ENCODE measurements at places on chromosomes 11 and 22. TPM values are rescaled to one million over a fixed set of nuclear protein-coding genes. Genes with fewer than 3 reads are reported as not detected.

SYT12 gene
- polyA plus RNA-seq: 14.2 TPM

DNA sequence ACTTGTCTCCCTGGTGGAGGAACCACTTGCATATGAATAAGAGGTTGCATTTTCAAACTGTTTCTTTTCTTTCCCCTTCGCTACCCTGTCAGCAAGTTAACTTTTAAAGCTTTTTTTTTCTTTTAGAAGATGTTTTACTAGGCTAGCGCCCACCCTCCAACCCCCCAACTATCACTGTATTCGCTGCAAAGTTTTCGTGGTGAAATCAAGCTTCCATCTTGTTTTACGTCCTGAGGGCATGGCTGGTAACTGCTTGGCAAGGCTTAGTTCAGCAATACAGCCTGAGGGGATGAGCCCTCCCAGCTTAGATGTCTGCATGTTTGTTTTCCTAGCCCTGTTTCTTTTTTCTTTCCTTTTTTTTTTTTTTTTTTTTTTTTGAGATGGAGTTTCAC lies 1359.3 kb downstream of the LRRC4C start:
- no peak for DNase-seq
- H3K4me3 ChIP-seq: no peak overlapping the region
- no peaks in the 10 kb centered on the region for H3K27me3 ChIP-seq
- H3K27ac ChIP-seq: no peak overlapping the region
- H3K4me1 ChIP-seq: peaks cover 2% of the 10 kb centered on the region

DNA sequence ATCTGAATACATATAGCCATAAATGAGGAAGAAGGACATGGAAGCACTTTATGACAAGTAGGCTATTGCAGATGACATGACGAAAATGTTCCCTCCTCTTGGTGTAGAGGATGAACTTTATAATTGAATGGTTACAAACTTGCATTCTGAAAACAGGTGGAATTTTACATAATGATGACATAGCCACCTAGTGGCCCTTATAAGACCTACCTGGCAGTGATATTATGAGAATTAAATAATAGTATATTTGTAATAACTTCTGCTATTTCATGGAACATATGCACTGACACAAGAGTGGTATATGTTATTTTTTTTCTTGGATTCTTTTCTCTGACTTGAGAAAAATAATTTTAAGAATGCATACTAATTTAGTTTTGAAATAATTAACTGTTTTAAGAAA lies 22.9 kb downstream of the TRIM22 start:
- H3K4me3 ChIP-seq: no peak overlapping the region
- no peaks in the 10 kb centered on the region for H3K27me3 ChIP-seq
- H3K4me1 ChIP-seq: no peaks in the 10 kb centered on the region
- no peaks in the 10 kb centered on the region for H3K36me3 ChIP-seq

GRCh38 chr22:36143066-36143815 lies 17.3 kb downstream of the APOL3 start:
- no peak overlapping the region for H3K4me3 ChIP-seq
- no peak for DNase-seq
- H3K36me3 ChIP-seq: no peaks in the 10 kb centered on the region
- no peak overlapping the region for H3K27ac ChIP-seq
- H3K27me3 ChIP-seq: no peaks in the 10 kb centered on the region

- H3K4me3 ChIP-seq: peak overlapping the region; percentile 68
- peaks cover 3% of the 10 kb centered on the region for H3K36me3 ChIP-seq
- DNase-seq: peak; percentile 13
- peaks cover 19% of the 10 kb centered on the region for H3K4me1 ChIP-seq
- peak overlapping the region; percentile 67 for H3K27ac ChIP-seq
These were observed 535 bp downstream of the AQP11 start for GRCh38 chr11:77590194-77590782.

GRCh38 chr11:131980888-131981668 lies 610.7 kb downstream of the NTM start:
- no peak overlapping the region for H3K27ac ChIP-seq
- H3K36me3 ChIP-seq: no peaks in the 10 kb centered on the region
- DNase-seq: no peak
- H3K27me3 ChIP-seq: no peaks in the 10 kb centered on the region
- peaks cover 11% of the 10 kb centered on the region for H3K4me1 ChIP-seq

EHF gene
- 0.72 TPM for polyA plus RNA-seq

Measured in spinal cord (tissue), 10 donors.